Mononuclear cell (primary cell): ENCODE measurements at places on chromosomes 3 and 15. TPM values are rescaled to one million over a fixed set of nuclear protein-coding genes. Genes with fewer than 3 reads are reported as not detected.

The APOD gene
- total RNA-seq: not detected

The RTP1 gene
- not detected for total RNA-seq

The GOLGA8S gene
- total RNA-seq: 0.10 TPM

The CELSR3 gene
- total RNA-seq: 2.6 TPM

The SHC4 gene
- 0.10 TPM for total RNA-seq

The IRAK2 gene
- total RNA-seq: 14.6 TPM

The CHRNA3 gene
- not detected for total RNA-seq

The MGLL gene
- 10.7 TPM for total RNA-seq

The CHRD gene
- 0.31 TPM for total RNA-seq

The CTXND1 gene
- not detected for total RNA-seq

The SENP5 gene
- 91.2 TPM for total RNA-seq

The UQCRC1 gene
- 131 TPM for total RNA-seq

The TRIM59 gene
- 21.0 TPM for total RNA-seq

The KCNMB3 gene
- 0.31 TPM for total RNA-seq

The SGO1 gene
- 0.73 TPM for total RNA-seq

The PROS1 gene
- total RNA-seq: 6.8 TPM

The ZNF660 gene
- 0.21 TPM for total RNA-seq

The XCR1 gene
- total RNA-seq: 1.0 TPM

The LARP6 gene
- not detected for total RNA-seq

The IL5RA gene
- 4.4 TPM for total RNA-seq

The PROK2 gene
- total RNA-seq: 16.0 TPM

The MORC1 gene
- total RNA-seq: 0.84 TPM

The SAMMSON gene
- total RNA-seq: not detected

The NR2E3 gene
- not detected for total RNA-seq

The GPR87 gene
- not detected for total RNA-seq

The WNT5A gene
- total RNA-seq: 0.42 TPM

The HTR3C gene
- not detected for total RNA-seq

The UACA gene
- 2.5 TPM for total RNA-seq

The ECE2 gene
- total RNA-seq: not detected

The GHSR gene
- total RNA-seq: not detected

The ISG20 gene
- 37.8 TPM for total RNA-seq

The TMIE gene
- total RNA-seq: 0.31 TPM

The CCDC39 gene
- total RNA-seq: not detected

The ZNF502 gene
- total RNA-seq: 1.6 TPM

The TARS3 gene
- 16.3 TPM for total RNA-seq

The SKOR1 gene
- 1.9 TPM for total RNA-seq

The CNTN6 gene
- 0.21 TPM for total RNA-seq

The GOLGB1 gene
- total RNA-seq: 36.3 TPM

The SI gene
- not detected for total RNA-seq
